ENCODE measurements at places on chromosomes 4 and X. TPM values are rescaled to one million over a fixed set of nuclear protein-coding genes. Genes with fewer than 3 reads are reported as not detected.

The MAGEA2 gene
- not detected for total RNA-seq

The RS1 gene
- total RNA-seq: not detected

The SAGE1 gene
- not detected for total RNA-seq

The SOD3 gene
- total RNA-seq: 2.9 TPM

The RGS12 gene
- total RNA-seq: 29.3 TPM

The RIBC1 gene
- 0.38 TPM for total RNA-seq

The TRIML2 gene
- total RNA-seq: not detected

The SLC25A43 gene
- 7.3 TPM for total RNA-seq

The CFP gene
- total RNA-seq: 13.8 TPM

The TMEM192 gene
- 26.5 TPM for total RNA-seq

The GUCY1B1 gene
- total RNA-seq: 2.1 TPM

The GPC3 gene
- 1.1 TPM for total RNA-seq

The TXK gene
- 1.1 TPM for total RNA-seq

The RAP1GDS1 gene
- 17.7 TPM for total RNA-seq

The ARL13A gene
- total RNA-seq: not detected

The GABRB1 gene
- not detected for total RNA-seq
